Posterior cingulate gyrus (tissue), 11 donors: ENCODE measurements at places on chromosomes 12 and 14.

DNA sequence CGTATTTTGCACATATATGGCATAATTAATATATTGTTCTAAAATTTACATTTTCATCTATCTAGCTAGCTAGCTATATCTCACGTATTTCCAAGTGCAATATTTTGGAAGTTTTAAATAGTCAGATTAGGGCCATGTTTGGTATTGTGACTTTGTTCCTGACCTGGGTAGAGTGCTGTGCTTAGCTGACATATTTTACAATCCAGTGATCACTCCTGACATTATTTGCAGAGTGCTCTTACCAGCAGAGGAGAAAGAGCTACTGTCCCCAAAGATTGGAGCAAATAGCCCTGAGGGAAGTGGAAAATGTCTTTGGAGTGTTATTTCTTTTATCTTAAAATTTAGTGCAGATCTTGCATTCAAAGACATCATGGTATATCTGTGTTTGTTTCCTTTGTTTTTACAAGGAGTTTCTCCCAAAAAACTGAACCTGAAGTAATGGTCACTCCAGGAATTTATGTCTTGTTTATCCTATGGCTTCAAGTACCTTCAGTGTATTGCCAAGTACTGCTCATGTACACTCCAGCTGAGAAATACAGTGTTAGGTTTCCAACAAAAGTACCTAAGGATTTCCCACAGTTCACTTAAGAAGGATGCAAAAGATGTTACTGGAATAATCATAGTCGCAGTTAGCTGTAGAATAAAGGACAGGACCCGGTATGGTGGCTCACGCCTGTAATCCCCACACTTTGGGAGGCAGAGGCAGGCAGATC, 49.4 kb upstream of the PSMA6 start:
- DNase-seq, result no peak

DNA sequence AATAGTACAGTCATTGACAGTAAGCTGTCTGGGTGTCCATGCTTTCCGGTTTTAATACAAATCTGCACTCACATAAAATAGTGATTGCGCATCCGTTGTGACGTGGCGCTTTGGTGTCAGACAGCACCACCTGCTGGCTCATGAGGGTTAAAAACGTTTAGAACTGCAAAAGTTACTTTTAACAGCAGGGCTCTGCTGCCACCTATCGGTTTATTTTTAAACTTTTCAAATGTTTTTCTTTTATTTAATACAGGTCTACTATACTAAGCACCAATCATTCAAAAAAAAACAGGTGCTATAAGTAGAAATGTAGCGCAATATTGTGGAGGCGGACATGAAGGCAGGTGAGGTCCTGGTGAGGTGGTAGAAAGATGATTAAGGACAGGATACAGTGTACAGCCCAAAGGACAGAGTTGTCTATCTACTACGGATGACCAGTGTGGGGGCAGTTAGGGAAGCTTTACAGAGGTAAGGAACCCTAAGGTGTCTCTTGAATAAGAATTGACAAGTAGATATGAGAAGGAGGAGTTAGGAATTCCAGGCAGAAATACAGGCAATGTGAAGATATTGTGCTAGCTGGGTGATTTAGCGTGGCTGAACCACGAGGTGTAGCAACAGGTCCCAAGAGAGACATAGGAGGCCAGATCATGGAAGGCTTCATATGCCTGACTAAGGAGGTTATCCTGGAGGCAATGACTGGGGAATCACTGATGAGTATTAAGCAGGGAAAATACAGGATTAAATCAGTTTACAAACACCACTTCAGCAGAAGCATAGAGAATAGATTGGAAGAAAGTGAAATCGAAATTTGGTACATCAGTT, 91.5 kb upstream of the PRB2 start:
- DNase-seq, result peak; percentile 76

DNA sequence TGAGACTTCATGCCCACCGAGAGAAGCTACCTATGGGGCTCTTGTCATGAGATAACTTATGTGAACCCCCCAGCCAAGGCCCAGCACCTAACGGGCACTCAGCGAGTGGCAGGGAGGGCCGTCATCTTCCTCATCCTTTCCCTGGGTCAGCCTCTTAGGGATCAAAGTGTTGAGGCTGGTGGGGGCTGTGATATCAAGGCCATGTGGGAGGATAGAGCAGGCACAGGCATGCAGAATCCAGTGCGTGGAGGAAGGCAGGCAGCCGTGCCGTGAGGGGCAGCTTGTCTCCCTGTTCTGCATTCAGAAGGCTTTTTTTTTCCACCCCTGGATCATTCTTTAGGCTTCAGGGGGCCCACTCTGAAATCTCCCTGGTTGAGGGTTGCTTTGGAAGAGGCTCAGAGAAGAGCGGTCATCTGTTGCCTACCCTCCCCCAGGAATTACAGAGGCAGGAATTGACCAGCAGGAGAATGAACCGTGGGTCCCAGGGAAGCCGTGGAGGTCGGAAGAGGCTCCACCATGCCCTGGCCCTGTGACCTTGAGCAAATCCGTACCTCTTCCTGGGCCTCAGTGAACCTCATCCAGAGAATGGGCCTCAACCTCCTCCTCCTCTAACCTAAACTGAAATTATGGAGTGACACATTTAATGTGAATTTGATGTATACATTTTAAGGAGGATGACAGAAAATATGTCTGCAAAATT, 62.8 kb downstream of the BEGAIN start:
- no peak for DNase-seq

GRCh38 chr12:54216797-54217661, 28.2 kb upstream of the SMUG1 start:
- DNase-seq, result peak; percentile 76

DNA sequence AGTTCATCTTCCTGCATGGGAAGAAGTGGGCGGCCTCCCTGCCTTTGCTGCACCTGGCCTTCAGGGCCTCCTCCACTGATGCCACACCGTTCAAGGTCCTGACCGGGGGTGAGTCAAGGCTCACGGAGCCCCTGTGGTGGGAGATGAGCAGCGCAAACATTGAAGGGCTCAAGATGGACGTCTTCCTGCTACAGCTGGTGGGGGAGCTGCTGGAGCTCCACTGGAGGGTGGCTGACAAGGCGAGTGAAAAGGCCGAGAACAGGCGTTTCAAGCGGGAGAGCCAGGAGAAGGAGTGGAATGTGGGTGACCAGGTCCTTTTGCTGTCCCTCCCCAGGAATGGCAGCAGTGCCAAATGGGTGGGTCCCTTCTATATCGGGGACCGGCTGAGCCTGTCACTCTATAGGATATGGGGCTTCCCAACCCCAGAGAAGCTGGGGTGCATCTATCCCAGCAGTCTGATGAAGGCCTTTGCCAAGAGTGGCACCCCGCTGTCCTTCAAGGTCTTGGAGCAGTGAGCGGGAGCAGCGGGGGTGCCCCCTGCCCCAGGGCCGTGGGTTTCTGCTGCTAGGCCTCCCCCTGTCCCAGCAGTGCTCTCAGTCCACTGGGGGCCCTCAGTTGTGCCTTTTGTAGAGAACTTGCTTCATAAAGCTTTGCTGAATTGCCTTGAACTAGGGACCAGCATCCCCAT, 12.4 kb downstream of the CBLN3 start:
- no peak for DNase-seq

DNA sequence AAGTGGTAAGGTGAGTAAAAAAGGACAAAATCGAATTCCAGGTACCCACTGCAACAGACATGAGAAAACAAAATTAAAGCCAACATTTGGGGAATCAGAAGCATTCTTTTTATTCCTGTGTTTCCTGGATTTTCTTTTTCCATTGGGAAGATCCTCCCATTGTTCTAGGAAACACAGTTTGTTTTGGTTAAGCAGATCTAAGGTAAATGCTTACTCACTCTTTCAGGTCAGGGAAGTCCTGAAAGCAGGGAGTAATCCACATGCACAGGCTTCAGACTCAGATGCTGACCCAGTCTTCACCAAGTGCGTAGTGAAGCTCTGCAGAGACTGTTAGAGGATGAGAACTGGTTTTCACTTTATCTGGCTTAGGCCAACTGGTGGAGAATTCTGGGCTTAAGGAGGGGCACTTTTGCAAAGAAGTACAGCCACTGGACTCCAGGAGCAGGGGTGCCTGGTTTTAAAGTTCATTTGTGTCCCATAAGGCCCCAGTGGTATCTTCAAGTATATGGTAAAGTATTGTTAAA, 57.7 kb downstream of the RPAP3 start:
- DNase-seq, result no peak

DNA sequence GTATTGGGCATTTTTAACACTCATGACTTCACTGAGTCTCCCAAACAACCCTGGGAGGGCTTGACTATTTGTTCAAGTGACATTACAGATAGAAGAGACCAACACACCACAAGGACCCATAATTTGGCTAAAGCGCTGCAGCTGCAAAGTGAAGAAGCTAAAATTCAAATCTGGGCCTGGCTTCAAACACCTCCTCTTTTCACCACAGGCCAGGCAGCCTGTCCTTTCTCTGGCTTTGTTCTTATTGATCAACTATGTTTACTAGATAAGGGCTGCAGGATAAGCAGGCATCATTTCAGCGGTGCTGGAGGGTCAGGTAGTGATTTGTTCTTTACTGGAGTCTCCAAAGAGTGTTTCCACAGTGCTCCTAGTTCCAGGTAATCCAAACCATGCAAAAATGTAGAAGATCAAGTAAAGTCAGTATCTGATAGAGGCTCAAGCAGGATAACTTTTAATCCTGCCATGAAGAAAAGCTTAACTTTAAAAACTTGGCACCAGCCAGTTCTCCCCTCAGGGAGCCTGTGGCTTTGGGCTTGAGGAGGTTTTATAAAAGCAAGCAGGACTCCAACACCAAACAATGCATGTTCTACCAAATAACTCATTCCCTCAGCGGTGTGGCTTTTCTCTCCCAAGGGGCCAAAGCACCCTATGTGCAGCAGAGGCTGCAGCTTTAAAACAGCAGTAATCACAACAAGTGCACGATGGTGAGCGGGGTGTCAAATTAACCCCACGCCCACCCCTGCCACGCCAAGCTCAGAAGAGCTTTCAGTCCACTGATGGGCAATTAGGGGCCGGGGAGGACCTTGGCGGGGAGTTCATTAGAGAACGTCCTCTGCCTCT, 16.8 kb downstream of the CLMN start:
- DNase-seq, result no peak

DNA sequence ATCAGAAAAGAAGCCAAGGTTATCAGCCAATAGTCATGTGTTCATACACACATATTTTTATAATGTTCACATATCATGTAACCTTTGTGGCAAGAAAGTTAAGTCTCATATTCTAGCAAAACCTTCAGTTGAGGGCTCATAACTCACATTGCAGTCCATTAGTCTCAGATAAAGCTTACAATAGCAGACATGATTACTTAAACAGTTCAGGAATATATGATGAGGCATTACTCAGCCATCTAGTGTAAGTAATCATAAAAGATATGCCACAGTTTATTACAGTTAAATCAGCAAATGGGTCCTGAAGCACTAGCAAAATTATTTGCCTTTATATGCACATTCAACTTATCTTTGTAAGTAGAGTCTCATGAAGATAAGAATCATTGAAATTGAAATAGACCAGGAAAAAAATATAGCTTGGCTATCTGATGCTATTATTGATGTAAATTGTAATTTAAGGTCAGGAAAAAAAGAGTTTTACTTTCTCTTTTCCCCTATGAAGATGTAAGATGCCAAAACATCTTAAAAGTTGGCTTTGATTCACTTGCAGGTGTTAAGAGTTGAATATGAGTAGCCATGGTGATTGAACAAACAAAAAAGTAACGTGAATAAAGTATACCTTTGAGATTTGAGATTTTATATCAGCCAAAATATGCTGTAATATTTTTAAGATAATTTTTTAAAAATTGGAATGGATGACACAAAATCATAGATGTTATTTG, 537.0 kb downstream of the SLC6A15 start:
- no peak for DNase-seq

- DNase-seq, result no peak
Observed at GRCh38 chr14:106737021-106737420, 1210.6 kb downstream of the TMEM121 start.

DNA sequence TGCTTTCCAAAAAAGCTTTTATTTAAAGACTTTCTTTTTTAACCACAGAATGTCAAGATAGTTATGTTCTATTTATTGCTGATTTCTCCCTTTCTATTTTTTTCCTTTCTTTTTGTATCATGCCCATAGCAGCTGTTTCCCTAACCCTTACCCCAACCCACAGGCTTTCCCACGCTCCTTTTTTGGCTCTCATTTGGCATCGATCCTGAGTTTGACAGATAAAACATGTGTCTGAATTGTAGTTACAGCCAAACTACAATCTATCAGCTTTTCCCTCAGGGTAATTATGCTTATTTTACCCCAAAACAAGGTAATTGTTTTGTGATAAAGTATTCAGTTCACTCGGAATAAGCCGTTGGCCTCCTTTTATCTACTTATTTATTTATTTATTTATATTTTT, 46.7 kb downstream of the PDE3A start:
- no peak for DNase-seq

DNA sequence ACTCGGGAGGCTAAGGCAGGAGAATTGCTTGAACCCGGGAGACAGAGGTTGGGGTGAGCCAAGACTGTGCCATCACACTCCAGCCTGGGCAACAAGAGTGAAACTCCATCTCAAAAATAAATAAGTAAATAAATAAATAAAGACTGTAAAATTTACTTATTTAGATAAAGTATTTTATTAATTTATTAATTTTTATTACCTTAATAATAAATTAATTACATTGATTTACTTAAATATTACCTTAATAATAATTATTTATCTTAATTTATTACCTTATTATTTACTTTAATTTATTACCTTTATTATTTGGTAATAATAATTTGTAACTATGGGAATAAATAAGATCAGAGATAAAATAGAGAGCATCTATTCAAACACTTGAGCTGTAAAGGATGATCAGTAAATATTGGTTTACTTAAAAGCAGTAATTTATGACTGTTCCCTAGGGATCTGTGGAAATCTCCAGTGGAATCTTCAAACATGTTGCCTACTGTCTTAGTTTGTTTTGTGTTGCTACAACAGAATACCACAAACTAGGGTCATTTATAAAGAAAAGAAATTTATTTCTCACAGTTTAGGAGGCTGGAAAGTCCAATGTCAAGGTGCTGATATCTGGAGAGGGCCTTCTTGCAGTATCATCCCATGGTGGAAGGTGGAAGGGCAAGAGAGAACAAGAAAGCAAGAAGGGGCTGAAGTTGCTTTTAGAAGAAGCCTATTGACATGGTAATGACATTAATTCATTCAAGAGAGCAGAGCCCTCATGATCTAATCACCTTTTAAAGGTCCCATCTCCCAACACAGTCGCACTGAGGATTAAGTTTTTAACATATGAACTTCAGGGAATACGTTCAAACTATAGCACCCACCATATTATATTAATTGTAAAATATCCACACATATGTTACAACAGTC, 37.1 kb downstream of the SOCS2 start:
- no peak for DNase-seq

DNA sequence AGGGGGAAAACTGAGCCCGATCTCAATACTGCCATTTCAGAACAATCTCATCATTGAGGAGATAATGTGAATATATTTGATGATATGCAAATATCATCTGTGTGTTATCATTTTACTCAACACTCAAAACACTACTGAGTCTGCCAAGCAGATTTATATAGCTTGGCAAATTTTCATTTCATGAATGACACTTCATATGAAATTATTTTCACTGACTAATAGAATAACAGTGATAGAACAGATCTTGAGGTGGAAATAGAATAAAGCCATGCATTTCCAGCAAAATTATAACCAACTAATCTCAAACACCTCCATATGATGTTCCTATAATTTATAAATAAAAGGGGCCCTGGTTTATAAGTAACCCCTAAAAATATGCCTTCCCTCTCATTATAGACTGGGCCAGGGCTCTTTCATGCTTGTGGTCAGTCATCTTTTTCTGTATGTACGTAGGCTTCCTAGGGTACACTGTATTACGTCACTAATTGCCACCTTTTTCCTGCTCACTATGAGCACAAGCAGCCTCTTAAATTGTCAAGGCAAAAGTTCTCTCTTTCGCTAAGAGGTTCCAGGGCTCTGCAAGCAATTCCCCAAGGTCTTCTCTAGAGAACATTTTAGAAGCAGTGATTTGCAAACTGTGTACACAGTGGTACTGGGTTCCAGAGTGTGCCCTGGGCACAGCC, 197.1 kb upstream of the FOXN3 start:
- DNase-seq, result no peak
